ENCODE measurements at places on chromosomes 3 and 15. TPM values are rescaled to one million over a fixed set of nuclear protein-coding genes. Genes with fewer than 3 reads are reported as not detected.

GRCh38 chr15:33242165-33242564 is 47.7 kb upstream of the FMN1 start:
- no peak overlapping the region for H3K4me3 ChIP-seq
- no peaks in the 10 kb centered on the region for H3K27me3 ChIP-seq
- DNase-seq: no peak
- H3K36me3 ChIP-seq: no peaks in the 10 kb centered on the region

DNA sequence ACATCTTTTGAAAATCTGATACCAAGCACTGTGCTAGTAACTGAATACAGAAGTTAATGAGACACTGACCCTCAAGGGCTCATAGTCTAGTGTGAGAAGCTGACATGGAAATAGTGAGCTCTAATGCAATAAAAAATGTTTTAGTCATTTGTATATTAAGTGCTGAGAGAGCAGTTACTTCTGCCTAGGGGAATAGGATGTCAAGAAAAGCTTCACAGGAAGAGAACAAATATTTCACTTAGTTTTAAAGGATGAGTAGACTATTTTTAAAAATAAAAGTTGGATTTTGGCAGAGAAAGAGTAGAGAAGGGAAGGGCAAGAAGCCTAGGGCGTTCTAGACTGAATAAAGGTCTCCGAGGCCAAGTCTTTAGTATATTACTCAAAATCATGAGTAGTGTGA is 158.4 kb downstream of the ATG7 start:
- no peak for DNase-seq
- H3K27me3 ChIP-seq: no peaks in the 10 kb centered on the region
- peaks cover 3% of the 10 kb centered on the region for H3K36me3 ChIP-seq
- no peak overlapping the region for H3K4me3 ChIP-seq

DNA sequence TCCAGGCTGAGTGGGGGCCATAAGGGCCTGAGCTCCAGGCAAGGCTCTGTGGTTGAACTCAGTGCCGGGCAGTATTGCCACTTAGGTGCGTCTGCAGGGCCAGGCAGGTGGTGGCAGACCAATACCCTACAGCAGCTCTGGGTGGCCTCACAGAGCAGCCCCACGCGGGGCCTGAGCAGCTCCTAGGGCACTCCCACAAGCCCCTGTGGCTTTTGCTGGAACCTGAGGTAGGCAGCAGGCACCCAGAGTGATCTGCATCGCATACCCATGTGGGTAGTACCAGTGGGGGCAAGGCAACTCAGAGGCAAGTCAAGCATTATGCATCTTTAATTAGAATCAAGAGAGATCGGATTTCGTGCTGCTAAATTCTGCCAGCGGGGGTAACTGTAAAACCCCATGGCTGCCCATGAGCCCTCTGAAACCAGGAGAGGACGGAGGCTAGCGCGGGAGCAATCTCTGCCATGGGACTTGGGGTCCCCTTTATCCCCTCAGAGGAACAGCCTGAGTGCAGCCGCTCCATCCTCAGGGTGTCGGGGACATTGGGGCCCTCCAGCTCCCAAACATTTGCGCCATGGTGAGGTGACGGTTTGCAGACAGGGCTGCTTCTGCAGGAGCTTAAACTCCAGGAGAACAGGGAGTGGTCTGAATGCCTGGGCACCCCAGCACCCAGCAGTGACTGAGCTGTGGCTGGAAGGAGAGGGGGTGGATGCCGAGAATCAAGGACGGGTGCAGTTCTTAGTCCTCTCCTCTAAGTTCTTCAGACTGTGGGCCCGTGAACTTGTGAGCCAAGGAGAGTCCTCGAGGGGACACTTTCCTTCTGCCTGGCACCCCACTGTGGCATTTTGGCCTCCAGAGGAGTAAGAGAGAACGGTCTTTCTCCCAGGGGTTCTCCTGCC is 62.4 kb upstream of the PCSK6 start:
- H3K27me3 ChIP-seq: peaks cover 33% of the 10 kb centered on the region
- H3K36me3 ChIP-seq: no peaks in the 10 kb centered on the region
- DNase-seq: no peak
- H3K27ac ChIP-seq: no peak overlapping the region
- H3K4me1 ChIP-seq: peaks cover 9% of the 10 kb centered on the region

DNA sequence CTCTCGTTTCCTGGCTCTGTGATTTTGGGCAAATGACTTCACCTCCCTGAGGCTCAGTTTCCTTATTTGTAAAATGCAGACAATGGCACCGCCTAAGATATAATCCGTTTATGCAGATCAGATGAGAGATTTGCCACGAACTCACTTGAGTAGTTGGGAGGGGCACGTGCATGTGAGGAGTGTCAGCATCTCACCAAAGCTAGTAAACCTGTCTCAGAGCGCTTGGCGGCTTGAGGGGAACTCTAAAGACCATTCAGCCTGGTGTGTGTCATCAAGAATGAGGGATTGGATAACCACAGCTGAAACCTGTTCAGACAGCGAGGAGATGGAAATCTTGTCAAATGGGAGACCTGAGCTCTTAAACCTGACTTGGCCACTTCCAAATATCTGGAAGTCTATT is 48.7 kb downstream of the BDH1 start:
- no peak overlapping the region for H3K4me3 ChIP-seq
- DNase-seq: no peak
- no peak overlapping the region for H3K27ac ChIP-seq
- no peaks in the 10 kb centered on the region for H3K27me3 ChIP-seq
- H3K4me1 ChIP-seq: peaks cover 41% of the 10 kb centered on the region
- H3K36me3 ChIP-seq: no peaks in the 10 kb centered on the region

DNA sequence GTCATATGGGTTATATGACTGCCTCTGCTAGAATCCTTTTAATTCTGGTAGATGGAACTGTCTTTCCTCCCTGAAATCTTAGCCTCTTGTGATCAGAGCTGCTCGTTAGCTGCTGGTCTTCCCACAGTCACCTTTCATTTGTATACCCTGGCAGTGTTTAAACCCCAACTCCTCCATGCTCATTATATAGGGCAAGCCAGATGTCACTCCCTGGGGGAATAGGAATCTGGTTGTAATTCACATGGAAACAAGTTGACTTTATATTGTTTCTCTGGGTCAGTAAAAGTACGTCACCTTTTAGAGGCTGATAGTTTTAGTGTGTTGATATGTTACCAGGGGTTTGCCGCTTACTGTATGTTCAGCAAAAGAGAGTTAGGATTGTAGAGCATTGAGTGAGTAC is 103.5 kb downstream of the ITPR1 start:
- peak overlapping the region; percentile 57 for H3K27ac ChIP-seq
- H3K27me3 ChIP-seq: no peaks in the 10 kb centered on the region
- H3K36me3 ChIP-seq: peaks cover 1% of the 10 kb centered on the region
- no peak for DNase-seq
- peaks cover 26% of the 10 kb centered on the region for H3K4me1 ChIP-seq

- H3K36me3 ChIP-seq: no peaks in the 10 kb centered on the region
- H3K4me3 ChIP-seq: no peak overlapping the region
- H3K27me3 ChIP-seq: no peaks in the 10 kb centered on the region
- H3K27ac ChIP-seq: no peak overlapping the region
- H3K4me1 ChIP-seq: peaks cover 16% of the 10 kb centered on the region
Observed at GRCh38 chr15:95930659-95931375, 399.7 kb upstream of the NR2F2 start.

DNA sequence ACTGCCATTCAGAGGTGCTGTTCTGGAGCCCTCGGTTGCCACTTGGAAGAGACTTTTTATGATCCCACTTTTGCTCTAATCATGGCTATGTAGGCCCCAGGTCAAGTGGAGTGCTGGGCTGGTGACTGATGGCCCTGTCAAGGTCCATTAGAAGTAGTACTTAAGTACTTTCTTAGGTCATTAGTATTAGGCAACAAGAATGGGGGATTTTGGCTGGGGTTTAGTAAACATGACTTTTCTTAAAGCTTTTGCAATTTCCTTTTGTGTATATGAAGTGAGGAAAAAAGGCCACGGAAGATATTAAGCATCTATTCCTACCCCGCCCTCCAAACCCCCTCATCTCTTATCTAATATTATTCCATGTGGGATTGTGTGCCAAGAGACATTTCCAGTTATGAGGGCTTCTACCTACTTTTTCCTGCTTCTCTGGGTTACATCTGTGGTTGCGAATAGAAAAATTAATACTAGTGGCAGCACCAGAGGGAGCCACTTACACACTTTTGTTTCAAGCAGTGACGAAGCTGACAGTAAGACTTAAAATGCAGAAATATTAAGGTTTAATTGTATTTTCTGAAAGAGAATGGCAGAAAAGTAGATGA is 13.9 kb downstream of the NLGN1 start:
- DNase-seq: no peak
- H3K4me3 ChIP-seq: no peak overlapping the region
- no peaks in the 10 kb centered on the region for H3K4me1 ChIP-seq
- peaks cover 5% of the 10 kb centered on the region for H3K27me3 ChIP-seq
- H3K36me3 ChIP-seq: no peaks in the 10 kb centered on the region

- H3K36me3 ChIP-seq: peaks cover 1% of the 10 kb centered on the region
- DNase-seq: no peak
- no peaks in the 10 kb centered on the region for H3K27me3 ChIP-seq
- no peak overlapping the region for H3K27ac ChIP-seq
- no peaks in the 10 kb centered on the region for H3K4me1 ChIP-seq
- no peak overlapping the region for H3K4me3 ChIP-seq
Observed at GRCh38 chr3:141754032-141754431, 9.2 kb upstream of the GRK7 start.

- no peak overlapping the region for H3K4me3 ChIP-seq
- H3K4me1 ChIP-seq: no peaks in the 10 kb centered on the region
- peaks cover 12% of the 10 kb centered on the region for H3K27me3 ChIP-seq
Observed at GRCh38 chr15:88401996-88402656, 65.1 kb downstream of the MRPL46 start.

DNA sequence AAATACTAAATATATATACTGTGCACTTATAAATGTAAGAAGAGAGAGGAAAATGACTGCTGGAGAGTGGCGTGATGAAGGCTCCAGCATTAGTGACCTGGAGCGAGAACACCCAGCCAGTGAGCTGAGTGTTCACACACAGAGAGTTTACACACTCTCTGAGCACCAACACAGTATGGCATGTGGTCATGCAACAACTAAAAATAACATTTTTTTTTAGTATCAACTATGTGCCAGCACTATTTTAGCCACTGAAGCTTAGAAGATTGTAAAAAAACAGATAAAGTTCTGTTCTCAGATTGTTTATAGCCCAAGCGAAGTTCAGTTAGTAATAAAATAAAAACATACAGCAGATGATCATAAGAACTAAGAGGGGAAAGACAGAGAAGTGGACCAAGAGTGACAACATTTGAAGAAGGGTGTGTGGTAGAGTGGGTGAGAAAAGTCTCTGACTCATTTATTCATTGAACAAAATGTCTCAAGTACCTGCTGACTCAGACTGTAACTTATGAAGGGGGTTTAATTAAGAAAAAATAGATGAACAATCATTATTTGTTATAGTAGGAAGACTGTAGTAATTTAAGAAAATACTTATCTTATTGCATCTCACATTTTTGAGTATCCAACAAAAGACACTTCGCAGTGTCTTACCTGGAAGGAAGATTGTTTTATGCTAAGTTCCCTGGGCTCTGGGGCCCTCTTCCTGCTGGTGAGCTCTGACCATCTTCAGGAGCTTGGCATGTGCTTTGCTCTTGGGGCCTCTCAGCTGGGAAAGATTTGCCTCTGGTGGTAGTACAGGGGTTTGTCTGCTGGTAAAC is 43.8 kb downstream of the GAP43 start:
- H3K4me1 ChIP-seq: peaks cover 46% of the 10 kb centered on the region
- H3K36me3 ChIP-seq: no peaks in the 10 kb centered on the region
- DNase-seq: no peak
- H3K27me3 ChIP-seq: no peaks in the 10 kb centered on the region

- peak; percentile 88 for DNase-seq
- H3K27ac ChIP-seq: no peak within 1 kb of the TSS
- H3K36me3 ChIP-seq: no peaks in the 10 kb centered on the region
- H3K4me3 ChIP-seq: peak within 1 kb of the TSS; percentile 68
Observed at GRCh38 chr3:9951962-9952805, at the start of gene PRRT3. Gene PRRT3 (minus strand): TSS chr3:9952408. CDS start chr3:9950115, 2,293 bp downstream.

DNA sequence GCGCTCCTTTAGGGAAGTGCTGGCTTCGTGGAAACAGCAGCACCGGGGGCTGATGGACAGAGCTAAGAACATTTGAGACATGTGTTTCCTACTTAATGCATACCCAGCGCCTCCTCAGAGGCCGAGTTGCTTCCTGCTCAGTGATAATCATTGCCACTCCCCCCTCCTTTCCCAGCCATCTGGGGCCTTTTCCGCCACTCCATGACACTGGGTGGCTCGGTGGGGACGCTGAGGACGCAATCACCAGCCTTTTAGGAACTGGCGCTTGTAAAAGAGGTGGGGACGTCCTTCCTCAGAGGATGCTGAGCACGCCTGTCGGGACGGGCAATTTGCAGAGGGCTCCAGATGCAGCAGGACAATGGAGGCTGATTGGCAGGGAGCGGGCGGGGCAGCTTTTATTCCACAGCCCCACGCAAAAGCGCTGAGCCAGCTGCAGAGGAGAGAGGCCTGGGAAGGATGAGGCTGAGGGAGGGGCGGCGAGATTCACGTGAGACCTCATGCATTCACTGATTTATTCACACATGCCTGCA is 22.2 kb upstream of the IQSEC1 start:
- H3K36me3 ChIP-seq: no peaks in the 10 kb centered on the region
- H3K4me1 ChIP-seq: no peaks in the 10 kb centered on the region
- no peak for DNase-seq
- peaks cover 17% of the 10 kb centered on the region for H3K27me3 ChIP-seq
- no peak overlapping the region for H3K4me3 ChIP-seq

GRCh38 chr15:78425643-78426042 is 12.4 kb upstream of the IREB2 start:
- DNase-seq: no peak
- H3K4me1 ChIP-seq: peaks cover 3% of the 10 kb centered on the region
- H3K36me3 ChIP-seq: peaks cover 2% of the 10 kb centered on the region
- H3K4me3 ChIP-seq: no peak overlapping the region

DNA sequence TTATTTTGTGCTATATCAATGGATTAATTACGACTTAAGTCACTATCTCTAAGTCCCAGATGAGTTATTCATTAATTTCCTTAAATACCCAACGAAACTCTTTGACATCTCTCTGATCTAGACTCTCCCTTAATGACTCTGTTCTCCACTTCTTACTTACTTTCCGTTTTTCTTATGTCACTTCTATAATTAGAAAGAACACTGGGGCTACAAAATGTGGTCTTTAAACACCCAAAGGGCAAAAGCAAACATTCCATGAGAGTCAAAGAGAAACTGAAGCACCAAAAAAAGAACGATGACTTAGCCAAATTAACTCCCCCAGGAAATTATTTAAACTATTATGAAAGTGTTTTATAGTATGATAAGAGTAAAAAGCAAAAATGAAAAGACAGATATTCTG is 166.4 kb upstream of the UBE2E2 start:
- H3K27ac ChIP-seq: peak overlapping the region; percentile 60
- peaks cover 6% of the 10 kb centered on the region for H3K27me3 ChIP-seq

GRCh38 chr15:100083572-100083971 is 258.2 kb downstream of the ADAMTS17 start:
- DNase-seq: no peak
- no peak overlapping the region for H3K4me3 ChIP-seq
- H3K4me1 ChIP-seq: peaks cover 13% of the 10 kb centered on the region

- H3K4me3 ChIP-seq: no peak overlapping the region
- H3K27me3 ChIP-seq: no peaks in the 10 kb centered on the region
- H3K27ac ChIP-seq: no peak overlapping the region
- no peak for DNase-seq
- peaks cover 8% of the 10 kb centered on the region for H3K4me1 ChIP-seq
- no peaks in the 10 kb centered on the region for H3K36me3 ChIP-seq
Observed at GRCh38 chr3:141343865-141344271, 24.4 kb upstream of the ZBTB38 start.

OXTR gene
- 48.8 TPM for total RNA-seq

SPESP1 gene
- total RNA-seq: not detected

TUBGCP4 gene
- total RNA-seq: 11.1 TPM

ZNF502 gene
- not detected for total RNA-seq

SLC12A8 gene
- 7.7 TPM for total RNA-seq

Measured in chondrocyte (in vitro differentiated cells).